Brain (organoid and tissue), 16 donors: ENCODE measurements at places on chromosomes 5 and 9. TPM values are rescaled to one million over a fixed set of nuclear protein-coding genes. Genes with fewer than 3 reads are reported as not detected.

FLT4 gene
- 3.2 TPM for polyA plus RNA-seq

STK32A gene
- polyA plus RNA-seq, result 25.9 TPM

FGFR4 gene
- polyA plus RNA-seq, result 0.36 TPM

ANKRD18B gene
- 0.53 TPM for polyA plus RNA-seq

EMB gene
- 0.46 TPM for polyA plus RNA-seq

PCDHGB3 gene
- polyA plus RNA-seq, result 0.49 TPM

PTPRD gene
- 15.2 TPM for polyA plus RNA-seq

NXNL2 gene
- polyA plus RNA-seq, result 0.37 TPM

- DNase-seq, result peak; percentile 75
These were observed 110.8 kb downstream of the LHFPL2 start for GRCh38 chr5:78537821-78538220.

DNA sequence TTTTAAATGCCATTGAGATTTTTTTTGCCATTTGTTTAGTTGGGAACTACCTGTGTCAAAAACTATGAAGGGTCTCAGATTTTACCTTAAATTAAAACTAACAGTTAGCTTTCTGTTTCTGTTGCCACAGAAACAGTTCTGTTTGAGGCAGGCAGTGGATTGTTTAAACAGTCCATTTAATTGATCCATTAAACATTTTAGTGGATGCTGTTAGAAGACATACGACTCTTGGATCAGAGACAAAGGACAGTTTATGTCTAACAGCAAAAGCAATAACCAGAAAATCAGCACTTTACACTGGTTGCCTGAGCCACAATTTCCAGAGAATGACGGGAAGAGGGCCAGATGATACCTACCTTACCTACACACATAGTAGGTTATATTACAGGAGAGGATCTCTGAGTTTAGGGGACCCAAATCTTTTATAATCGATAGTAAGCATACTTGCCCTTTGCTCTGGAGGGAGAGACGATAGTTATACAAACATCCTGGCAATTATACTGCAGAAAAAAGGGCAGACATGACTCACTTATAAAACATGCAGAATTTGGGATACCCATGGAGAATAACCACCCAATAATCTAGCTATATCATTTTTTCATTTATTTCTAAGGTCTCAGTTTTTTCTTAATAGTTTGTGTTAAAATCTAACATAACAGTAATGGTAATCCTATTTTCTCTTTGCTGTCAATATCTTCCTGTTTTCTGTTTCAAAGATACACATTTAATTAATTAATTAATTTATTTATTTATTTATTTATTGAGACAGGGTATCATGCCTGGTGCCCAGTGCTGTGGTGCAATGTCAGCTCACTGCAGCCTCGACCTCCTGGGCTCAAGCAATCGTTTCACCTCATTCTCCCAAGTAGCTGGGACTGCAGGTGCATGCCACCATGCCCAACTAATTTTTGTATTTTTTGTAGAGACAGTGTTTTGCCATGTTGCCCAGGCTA is 136.7 kb upstream of the TNFAIP8 start:
- no peak for DNase-seq

DNA sequence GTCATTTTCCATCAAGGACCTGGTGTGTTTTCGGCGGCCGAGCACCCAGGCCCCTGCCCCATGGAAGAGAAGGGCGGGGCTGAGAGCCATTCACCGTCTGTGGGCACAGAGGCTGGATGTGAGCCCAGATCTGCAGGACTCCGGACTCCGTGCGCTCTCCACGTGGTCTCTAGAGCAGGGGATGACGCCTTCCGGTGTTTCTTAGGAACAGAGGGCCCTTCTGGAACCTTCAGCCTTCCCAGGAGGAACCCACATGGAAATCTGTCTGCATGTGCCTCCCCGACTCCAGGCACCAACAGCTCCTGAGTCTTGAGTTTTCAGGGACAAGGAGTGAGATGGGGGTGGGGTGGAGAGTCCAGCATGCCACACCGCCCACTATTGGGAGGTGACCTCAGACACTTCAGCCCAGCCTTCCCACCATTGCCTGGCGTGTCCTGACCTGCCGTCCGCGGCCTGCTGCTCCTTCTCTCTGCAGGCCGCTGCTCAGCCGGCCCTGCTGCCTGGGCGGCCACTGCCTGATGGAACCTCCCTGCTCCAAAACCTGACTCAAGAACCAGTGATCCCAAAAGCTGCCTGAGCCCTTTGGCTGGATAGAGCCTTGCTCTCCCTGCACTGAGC is 2.4 kb upstream of the RXRA start:
- DNase-seq, result peak; percentile 29

DNA sequence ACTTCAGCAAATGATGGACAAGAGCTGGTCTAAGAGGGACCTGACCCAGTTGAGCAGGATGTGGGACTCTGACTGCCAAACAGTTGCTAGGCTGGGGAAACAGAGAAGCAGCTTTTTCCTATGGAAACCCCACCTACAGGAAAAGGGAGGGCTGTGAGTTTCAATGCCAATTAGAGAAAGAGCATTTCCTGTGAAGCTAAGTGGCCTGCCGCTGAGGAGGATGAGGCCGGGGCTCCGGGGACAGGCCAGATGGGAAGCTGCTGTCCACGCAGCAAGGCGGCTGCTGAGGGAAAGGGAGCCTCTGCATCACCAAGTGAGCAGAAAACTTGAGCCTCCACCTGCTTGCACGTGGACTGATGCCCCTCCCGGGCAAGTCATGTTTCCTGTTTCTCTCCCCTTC is at the start of gene PCDH12:
Gene PCDH12, minus strand, starts transcription at position 90 of the 400 bp plus-strand sequence. CDS start 351 bp downstream, outside the sequence.
- DNase-seq, result no peak

GRCh38 chr5:158811350-158811749 is 288.4 kb downstream of the EBF1 start:
- DNase-seq, result no peak

GRCh38 chr9:70865471-70865870 is 255.9 kb downstream of the TRPM3 start:
- no peak for DNase-seq

- DNase-seq, result no peak
These were observed 579.7 kb downstream of the CCDC171 start for GRCh38 chr9:16132513-16132912.

DNA sequence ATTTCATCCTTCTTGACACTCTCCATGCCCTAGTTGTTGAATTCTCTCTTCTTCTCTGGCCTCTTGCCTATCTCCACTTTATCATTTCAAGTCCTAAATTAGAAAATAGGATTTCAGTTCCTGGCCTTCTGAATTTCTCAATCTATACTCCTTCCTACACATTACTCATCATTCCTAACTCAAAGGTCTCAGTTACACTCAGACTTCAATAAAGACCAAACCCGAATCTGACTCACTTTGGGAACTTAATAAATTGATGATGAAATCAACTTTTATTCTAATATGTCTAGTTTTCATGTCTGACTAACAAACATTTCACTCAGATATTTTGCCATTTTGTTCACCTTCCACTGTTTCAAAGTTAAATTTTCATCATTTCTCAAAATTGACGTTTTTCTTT is 113.6 kb upstream of the TSLP start:
- DNase-seq, result no peak

DNA sequence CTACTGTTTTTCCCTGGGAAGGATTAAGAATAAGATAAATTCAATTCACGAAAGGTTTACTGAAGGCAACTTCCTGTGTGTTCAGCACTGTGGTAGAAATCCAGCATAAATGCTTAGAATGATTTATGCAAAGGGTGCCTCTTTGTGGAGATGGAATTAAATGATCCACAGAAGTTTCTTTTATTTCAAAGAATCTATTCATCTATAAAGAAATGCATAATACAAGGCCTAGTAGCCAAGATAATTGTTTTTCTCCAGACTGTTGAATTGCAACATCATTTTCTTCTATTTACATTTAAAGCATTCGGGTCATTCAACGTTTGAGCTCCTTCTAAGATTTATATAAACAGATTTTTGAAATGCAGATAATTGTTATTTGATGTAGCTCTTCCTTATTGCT is 138.8 kb upstream of the NFIL3 start:
- peak; percentile 13 for DNase-seq

GRCh38 chr5:105587963-105588662 is 2025.5 kb upstream of the NUDT12 start:
- DNase-seq, result no peak

DNA sequence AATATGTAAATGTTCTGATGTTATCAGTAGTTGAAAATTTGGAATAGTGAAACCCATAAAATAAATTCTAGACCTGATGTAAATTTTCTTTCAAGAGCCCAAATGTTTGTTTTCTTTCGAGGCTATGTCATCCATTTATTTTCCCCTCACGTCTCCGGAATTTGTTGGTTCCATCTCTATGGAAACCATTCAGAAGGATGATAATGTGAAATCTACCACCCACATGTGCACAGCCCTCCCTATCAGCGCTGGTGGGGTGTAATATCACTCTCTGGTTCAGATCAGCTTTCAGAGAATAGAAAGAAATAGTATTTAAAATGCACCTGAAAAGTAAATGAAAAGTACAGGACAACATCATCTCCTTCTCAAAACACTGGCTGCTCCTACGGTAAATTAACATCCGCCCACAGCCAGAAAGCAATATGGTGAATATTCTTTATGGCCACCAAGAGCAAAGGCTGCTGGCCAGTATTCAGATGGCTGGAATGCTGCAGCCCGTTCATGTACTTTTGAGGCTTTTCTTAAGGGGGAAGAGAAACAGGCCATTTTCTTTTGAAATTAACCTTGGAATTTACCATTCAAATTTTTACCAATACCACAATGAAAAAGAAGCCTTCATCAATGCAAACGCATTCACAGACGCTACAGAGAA is 28.5 kb downstream of the GLDC start:
- DNase-seq, result peak; percentile 72

DNA sequence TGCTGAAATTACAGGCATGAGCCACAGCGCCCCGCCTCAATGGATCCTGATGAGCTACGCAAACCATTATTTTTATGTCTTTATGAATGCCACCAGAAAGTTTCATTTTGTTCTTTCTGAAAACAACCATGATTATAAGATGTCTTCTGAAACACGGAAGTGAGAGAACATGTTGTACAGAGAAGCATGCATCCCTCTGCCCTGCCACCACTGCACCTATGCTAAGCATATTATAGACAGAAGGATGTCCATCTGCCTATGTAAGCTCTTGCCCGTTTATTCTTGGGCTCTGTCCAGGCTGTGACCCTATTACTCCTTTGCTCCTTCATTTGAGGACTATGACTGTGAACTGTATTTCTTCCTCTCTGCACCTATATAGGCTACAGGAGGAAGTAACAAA is 74.3 kb downstream of the GRAMD2B start:
- DNase-seq, result no peak

DNA sequence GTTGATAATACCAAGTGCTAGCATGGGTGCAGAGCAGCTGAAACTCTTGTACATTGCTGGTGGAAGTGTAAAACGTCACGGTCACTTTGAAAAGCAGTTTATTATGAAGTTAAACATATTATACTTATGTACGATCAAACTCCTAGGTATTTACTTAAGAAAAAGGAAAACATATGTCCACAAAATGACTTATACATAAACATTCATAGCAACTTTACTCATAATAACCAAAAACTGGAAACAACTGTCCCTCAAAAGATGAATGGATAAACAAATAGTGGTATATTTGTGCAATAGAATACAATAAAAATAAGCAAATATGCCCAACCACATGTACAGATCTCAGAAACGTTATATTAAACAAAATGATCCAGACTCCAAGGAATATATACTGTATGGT is 92.3 kb upstream of the TRIO start:
- no peak for DNase-seq

- DNase-seq, result no peak
These were observed 512.1 kb upstream of the MEF2C start for GRCh38 chr5:89395111-89395510.

DNA sequence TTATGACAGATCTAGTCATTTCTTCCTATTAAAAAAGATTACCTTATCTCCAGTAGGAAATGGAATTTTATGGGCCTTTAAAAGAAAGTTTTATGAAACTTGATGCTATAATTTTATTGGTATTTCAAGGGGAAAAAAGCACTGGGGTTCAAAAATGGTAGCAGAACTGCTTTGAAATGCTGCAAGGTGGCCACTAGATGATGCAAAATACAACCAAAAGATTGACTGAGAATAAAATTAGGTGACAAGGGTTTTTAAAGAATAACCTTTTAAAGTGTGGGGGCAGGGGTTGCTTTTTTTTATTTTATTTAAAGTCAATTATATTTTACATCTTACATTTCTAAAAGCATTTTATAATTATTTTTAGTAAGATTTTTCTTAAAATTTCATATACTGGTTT is 61.7 kb downstream of the KLF9 start:
- peak; percentile 20 for DNase-seq

DNA sequence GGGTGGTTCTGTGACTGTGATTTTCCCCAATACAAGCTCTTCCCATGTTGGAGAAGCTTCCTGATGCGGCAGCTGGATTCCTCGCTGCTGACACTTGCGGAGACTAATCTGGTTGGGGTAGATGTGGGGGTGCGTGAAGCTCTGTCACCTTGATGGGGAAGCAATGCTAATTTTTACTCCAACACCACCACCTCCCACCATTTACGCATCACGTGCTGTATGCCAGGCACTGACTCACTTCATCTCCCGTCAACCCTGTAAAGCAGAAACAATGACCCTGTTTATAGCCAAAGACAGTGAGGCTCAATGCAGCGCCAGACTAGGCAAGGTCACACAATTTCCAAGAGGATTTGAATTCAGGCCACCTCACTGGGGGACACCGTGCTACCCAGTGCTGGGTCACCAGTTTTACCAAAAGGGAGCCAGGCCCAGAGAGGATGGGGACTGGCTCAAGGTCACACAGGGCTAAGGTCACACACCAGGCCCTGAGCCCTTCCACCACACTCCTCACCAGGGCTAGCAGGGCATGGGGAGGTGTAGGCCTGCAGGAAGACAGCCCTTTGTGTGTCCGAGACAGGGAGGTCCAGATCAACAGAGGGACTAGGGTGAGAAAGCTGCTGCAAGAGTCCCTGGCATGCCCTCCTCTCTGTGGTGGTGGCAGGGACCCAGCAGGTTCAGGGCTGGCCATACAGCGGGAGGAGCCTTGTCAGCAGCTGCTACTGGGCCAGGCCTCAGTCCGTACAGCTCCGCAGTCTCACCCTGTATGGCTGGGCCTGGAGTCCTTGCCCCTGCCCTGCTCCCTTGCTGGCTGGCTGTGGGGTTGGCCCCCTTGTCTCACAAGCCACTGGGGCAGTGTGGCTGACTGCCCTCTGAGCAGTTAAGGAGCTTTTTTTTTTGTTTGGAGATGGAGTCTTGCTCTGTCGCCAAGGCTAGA is 3.3 kb downstream of the STKLD1 start:
- no peak for DNase-seq

DNA sequence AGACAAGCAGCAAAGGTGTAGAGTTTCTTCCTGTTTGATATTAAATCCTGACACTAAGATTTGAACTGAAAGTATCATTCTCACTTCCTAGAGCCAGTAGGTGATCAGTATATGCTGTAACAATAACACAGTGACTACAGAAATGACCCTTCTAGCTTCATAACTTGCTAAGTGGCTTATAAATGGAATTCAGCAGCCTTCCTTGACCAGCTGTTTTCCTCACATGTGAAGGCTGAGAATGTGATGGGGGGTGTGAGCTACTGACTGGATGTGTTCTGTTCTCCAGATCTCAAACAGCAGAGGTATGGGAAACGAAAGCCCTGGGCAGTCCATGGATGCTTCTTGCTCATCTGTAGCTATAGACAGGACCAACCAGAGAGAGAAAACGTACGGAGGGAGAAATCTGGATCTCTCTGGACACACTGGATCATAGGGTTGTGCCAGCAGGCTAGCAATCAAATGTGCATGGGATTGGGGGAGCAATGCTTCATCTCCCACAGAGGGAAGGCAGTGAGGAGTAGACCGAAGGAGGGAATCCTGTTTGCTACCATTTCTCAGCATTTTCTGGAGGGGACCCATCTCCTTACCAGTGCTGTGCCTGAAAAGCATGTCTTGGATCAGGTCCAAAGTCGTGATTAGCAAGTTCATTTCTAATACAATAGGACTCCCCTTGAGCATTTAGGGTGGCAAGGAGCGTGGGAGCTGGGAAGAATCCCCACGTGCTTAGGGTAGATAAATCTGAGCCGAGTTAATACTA is 39.4 kb downstream of the TNFAIP8 start:
- no peak for DNase-seq
